ENCODE measurements at places on chromosomes 7 and 10.

DNA sequence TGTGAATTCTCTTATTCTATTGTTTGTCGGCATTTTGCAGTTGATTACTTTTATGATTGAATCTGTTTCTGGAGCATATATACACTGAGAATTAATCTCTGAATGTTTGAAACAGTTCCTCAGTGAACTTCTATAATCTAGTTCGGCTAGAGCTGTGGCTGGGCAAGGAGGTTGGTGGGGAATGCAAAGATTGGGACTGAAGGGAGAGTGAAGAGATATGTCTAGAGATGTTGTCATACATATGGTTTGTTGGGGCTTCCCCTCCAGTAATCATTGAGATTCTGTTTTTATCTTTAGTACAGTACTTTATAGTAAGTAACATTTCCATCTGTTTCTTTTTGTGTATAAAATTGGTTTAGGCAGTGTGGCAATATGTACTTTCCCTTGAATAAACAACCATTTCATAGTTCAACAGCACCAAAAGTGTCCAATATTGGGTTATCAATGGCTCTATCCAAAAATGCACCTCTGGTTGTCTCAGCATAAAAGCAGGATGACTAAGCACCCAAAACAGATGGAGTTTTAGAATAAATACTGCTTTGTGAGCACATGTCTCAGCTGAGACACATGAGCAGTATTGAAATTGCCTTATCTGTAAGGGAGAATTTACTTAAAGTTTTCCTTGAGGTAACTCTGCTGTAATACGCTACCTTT lies 36.7 kb downstream of the WAC start:
- H3K27ac ChIP-seq = no peak overlapping the region
- DNase-seq = no peak
- H3K4me3 ChIP-seq = no peak overlapping the region
- H3K27me3 ChIP-seq = no peaks in the 10 kb centered on the region

- H3K4me1 ChIP-seq = peaks cover 6% of the 10 kb centered on the region
- H3K27me3 ChIP-seq = no peaks in the 10 kb centered on the region
- H3K4me3 ChIP-seq = no peak overlapping the region
- peak; percentile 15 for DNase-seq
Observed at GRCh38 chr10:29861811-29862505, 197.4 kb downstream of the JCAD start.

- DNase-seq = peak; percentile 36
- H3K36me3 ChIP-seq = no peaks in the 10 kb centered on the region
- H3K4me1 ChIP-seq = no peaks in the 10 kb centered on the region
- H3K27ac ChIP-seq = no peak overlapping the region
- H3K4me3 ChIP-seq = no peak overlapping the region
Observed at GRCh38 chr7:147412782-147413556, 1177.6 kb upstream of the C7orf33 start.

DNA sequence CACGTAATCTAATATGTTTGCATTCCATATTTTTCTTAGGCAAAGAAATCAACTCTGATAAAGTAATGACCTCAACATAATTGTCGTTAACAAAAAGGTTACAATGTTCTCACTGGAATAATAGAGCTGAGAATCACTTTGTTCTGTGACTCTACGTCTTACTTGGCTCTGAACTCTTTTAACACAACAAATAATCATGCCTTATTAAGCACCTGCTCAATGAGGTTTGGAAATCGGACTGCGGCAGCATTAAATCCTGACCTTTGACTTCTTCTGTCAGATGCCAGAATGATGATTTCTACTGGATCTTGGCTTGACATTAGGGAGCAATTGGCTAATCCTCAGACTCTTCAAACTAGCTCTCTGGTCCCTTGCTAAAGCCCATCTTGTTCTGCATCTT lies 233.6 kb downstream of the SEMA3D start:
- H3K27me3 ChIP-seq = no peaks in the 10 kb centered on the region
- H3K4me1 ChIP-seq = no peaks in the 10 kb centered on the region
- no peak for DNase-seq
- no peak overlapping the region for H3K4me3 ChIP-seq

GRCh38 chr10:104300002-104300735 lies 31.2 kb downstream of the GSTO2 start:
- H3K36me3 ChIP-seq = no peaks in the 10 kb centered on the region
- H3K27ac ChIP-seq = peak overlapping the region; percentile 93
- peak; percentile 77 for DNase-seq

- no peaks in the 10 kb centered on the region for H3K4me1 ChIP-seq
Observed at GRCh38 chr7:102836191-102836919, 76.4 kb upstream of the LRRC17 start.

GRCh38 chr7:83863906-83864305 lies 215.0 kb upstream of the SEMA3E start:
- no peak overlapping the region for H3K27ac ChIP-seq
- H3K4me1 ChIP-seq = no peaks in the 10 kb centered on the region
- no peak for DNase-seq
- H3K27me3 ChIP-seq = no peaks in the 10 kb centered on the region
- no peaks in the 10 kb centered on the region for H3K36me3 ChIP-seq

DNA sequence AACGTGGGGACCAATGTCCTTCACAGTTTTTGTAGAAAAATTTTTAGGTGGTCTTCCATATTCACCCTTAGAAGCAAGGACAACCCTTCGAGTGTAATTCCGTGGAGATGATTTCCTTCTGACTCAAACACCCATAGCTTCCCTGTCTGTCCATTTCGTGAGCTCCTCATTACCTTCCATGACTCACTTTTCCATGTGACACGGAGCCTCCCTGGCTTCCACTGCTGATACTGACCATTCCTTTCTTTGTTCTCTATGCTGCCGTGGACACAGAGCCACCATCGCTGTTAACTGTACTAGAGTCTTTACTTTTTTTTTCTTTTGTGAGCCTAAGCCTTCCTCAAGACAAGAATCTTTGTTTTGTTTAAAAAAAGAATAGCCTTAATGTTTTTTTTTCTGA lies 12.5 kb upstream of the ARMS2 start:
- no peaks in the 10 kb centered on the region for H3K36me3 ChIP-seq
- H3K4me1 ChIP-seq = no peaks in the 10 kb centered on the region
- DNase-seq = no peak
- no peak overlapping the region for H3K4me3 ChIP-seq

Data from kidney (tissue), 22 donors.